Neuronal stem cell (in vitro differentiated cells): ENCODE measurements at places on chromosomes 5 and 9.

GRCh38 chr5:117869596-117869995, 1118.8 kb downstream of the DTWD2 start:
- no peak for DNase-seq

DNA sequence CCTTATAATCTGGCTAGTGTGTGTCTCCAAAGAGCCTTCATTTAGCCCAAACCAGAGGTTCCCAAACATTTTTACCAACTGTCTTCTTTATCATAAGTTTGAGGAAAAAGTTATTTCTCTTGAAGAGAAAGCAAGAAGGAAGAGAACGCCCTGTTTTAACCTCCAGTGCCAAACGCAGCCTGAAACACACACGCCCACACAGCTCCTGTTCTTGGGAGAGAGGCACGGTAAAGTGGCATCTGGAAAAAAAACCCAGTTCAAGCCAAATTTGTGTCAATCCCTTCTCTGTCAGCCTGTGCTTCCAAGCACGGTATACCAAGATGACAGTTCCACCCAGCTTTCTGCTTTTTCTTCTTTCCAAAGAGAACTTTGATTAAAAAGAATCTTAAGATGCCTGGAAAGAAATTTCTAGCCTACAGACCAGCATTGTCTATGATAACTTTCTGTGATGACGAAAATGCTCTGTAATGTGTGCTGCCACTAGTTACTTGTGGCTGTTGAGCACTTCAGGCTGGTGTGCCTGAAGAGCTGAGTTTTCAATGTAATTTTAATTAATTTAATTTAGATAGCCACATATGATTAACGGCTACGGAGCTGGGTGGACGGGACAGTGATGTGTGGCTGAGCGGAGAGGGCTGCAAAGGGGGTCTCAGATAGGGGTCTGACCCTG, 62.3 kb downstream of the ACER2 start:
- DNase-seq = no peak

GRCh38 chr9:88812938-88813637, 178.2 kb upstream of the S1PR3 start:
- no peak for DNase-seq

GRCh38 chr5:1930501-1930879, 47.8 kb upstream of the IRX4 start:
- DNase-seq = no peak

DNA sequence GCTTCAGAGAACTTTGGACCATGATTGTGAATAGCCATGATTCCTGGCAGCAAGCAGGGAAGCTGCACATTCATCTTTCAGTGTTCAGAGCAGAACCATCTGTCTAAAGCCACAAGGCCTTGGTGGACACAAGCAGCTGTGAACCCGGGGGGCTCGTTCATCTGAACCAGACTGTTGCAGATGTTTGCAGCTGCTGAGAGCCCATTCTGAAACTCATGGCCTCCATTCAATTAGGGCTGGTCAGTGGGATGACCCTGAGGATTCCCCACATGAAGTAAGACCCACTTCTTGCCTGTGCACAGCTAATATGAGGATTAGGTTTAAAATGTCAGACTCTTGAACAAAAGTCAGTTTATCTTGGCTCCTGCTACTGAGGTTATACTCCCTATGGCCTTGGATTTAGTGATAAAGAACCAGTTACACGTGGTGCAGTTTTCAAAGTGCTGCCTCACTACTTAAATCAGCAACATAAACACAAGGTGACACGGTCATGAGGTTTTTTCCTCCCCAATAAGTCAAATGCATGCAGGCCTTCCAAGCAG, 109.8 kb upstream of the IFNK start:
- no peak for DNase-seq

GRCh38 chr9:116271991-116272390, 118.4 kb downstream of the PAPPA start:
- peak; percentile 30 for DNase-seq

DNA sequence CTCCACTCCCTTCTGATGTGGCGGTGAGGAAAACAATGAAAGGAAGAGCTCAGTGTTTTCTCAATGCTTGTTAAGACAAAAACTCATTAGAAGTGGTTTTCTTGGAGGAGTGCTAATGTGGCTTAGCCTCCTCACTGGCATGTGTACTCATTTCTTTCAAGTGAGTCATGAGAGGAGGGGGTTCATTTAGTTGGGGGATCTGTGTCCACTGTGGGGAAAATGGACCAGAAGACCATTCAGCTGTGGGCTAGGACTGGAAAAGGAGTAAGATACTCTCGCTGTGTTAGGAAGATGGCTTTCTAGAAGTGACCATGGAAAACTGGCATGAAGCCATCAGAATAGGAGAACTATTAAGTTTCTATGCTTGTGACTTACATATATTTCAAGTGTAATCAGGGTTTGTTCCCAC, 23.5 kb downstream of the KLF9 start:
- DNase-seq = no peak

- no peak for DNase-seq
Observed at GRCh38 chr5:111530298-111530740, 18.0 kb upstream of the STARD4 start.

GRCh38 chr9:77502568-77502967, 145.6 kb downstream of the GNA14 start:
- DNase-seq = no peak

- DNase-seq = no peak
Observed at GRCh38 chr5:24376210-24376609, 268.6 kb downstream of the CDH10 start.

- DNase-seq = no peak
Observed at GRCh38 chr5:134714120-134714519, 24.2 kb upstream of the CAMLG start.
